ENCODE measurements at places on chromosomes 11 and 22. TPM values are rescaled to one million over a fixed set of nuclear protein-coding genes. Genes with fewer than 3 reads are reported as not detected.

OVCH2 gene
- not detected for total RNA-seq

FOLR2 gene
- total RNA-seq, result 27.7 TPM

- no peaks in the 10 kb centered on the region for H3K27me3 ChIP-seq
- H3K27ac ChIP-seq, result no peak overlapping the region
- H3K36me3 ChIP-seq, result no peaks in the 10 kb centered on the region
- no peak for DNase-seq
- no peak overlapping the region for H3K4me3 ChIP-seq
These were observed 38.3 kb downstream of the PTPRJ start for GRCh38 chr11:48018528-48019216.

DNA sequence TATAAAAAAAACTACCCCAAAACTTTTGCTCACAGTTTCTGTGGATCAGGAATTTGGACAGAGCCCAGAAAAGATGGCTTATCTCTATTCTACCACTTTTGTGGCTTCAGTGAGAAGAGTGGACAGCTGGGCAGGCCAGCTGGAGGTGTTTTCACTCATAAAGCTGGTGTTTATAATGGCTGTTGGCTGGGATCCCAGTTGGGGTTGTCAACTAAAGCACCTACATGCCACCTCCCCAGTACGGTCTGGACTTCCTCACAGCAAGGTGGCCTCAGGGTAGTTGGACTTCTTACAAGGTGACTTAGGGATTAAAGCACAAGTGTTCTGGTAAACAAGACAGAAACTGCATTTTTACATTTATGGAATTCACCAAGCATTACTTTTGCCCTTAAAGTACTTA is 171.0 kb downstream of the NELL1 start:
- H3K4me1 ChIP-seq, result no peaks in the 10 kb centered on the region
- no peak overlapping the region for H3K27ac ChIP-seq
- DNase-seq, result no peak
- H3K27me3 ChIP-seq, result no peaks in the 10 kb centered on the region

DNA sequence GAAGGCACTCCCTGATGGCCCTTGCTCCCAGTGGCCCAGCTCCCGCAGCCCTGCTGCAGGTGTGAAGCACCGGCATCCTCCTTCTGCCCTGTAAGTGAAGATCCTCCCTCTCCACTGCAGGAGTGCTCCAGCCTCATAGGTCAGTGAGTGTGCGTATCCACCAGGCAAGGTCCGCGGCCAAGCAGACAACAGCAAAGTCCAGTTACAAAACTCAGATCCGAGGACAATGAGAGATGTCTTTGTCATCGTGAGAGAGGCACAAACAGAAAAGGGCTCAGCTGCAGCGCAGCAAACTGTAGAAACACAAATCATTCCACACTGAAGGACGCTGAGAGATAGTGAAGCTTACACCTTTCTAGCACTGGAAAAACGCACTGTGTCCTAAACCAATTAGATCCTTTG is 46.1 kb downstream of the MYH9 start:
- no peak overlapping the region for H3K4me3 ChIP-seq
- H3K27ac ChIP-seq, result no peak overlapping the region
- no peak for DNase-seq
- peaks cover 4% of the 10 kb centered on the region for H3K4me1 ChIP-seq
- H3K27me3 ChIP-seq, result no peaks in the 10 kb centered on the region

OR8D1 gene
- total RNA-seq, result not detected

DNA sequence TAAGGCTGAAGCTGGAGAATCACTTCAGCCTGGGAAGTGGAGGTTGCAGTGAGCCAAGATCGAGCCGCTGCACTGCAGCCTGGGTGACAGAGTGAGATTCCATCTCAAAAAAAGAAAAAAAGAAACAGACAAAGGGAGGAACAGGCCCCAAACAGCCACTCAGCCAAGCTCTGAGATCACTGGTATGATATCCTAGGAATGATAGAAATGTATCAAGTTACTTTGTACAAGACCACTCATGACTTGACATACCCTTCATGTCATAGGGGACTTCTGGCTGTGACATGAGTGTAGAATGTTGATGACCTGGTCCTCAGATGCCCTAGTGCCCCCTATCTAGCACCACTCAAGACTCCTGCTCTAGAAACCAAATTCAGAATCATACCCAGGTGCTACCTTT is 216.5 kb downstream of the NAV2 start:
- no peaks in the 10 kb centered on the region for H3K27me3 ChIP-seq
- H3K4me1 ChIP-seq, result peaks cover 10% of the 10 kb centered on the region
- H3K4me3 ChIP-seq, result no peak overlapping the region

Measured in aorta (tissue), 5 donors.